GM20000 (cell line): ENCODE measurements at places on chromosomes 13 and 19.
A peak's percentile ranks its signal among the peaks of the same experiment; 100 is the strongest.

GRCh38 chr19:28793391-28794168 lies 419.4 kb downstream of the UQCRFS1 start:
- DNase-seq: peak; percentile 25

DNA sequence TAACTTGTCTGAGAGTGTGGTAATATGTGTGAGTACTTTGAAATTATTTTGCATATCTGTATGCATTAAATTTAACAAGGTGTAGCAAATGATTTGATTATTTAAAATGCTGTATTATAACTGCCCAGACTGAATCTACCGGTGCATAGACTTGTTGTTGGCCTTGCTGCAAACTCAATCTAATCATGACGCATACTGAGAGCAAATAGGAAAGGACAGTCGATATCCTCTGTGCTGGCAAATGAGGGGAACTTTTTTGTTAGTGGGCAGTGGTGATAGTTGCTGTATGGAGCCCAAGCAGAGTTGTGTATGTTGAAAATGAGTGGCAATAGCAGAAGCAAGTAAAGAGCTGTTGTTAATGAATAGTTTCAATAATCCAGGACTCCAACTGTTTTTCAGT lies 127.4 kb downstream of the LMO7 start:
- no peak for DNase-seq

GRCh38 chr13:103328899-103329298 lies 262.7 kb upstream of the SLC10A2 start:
- no peak for DNase-seq

GRCh38 chr13:101738336-101738735 lies 285.9 kb downstream of the ITGBL1 start:
- no peak for DNase-seq

DNA sequence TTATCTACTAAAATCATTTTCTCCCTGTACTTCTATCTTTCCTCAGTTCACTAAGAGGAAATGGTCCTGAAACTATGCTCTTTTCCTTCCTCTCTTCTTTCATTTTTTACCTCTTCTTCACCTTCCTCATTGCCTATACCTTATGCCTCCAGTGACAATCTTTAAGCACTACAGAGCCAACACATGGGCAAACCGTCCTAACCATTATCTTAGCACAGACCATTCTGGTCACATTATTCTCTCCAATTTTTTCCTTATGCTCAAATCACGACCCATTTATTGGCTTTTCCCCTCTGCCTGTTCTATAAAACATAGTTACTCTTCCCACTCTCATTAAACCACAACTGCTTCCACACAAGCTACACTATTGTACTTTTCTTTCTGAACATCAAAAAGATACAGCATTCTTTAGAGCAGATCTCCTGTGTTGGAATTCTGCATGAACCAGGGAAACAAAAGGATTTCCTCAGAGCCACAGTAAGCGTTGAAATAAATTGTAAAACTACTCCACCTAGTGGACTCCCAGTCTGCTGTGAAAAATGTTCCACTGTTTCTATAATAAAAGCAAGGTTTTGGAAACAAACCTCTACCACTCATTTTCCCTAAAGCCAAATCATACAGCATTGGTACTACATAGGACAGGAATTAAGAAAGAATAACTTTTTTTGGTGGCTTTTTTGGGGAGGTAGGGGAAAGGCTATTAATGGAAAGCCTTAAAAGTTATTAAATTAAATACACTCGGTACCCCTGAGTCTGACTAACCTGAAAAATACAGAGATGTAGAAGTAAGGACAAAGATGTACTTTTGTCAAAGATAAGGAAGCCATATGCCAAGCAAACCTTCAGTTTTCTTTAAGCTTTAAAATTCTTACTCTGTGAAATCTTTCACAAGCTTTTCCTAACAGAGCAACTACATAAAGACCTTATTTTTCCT lies 19.5 kb downstream of the NUFIP1 start:
- DNase-seq: no peak

- no peak for DNase-seq
These were observed 38.5 kb downstream of the TBC1D4 start for GRCh38 chr13:75443356-75443958.

DNA sequence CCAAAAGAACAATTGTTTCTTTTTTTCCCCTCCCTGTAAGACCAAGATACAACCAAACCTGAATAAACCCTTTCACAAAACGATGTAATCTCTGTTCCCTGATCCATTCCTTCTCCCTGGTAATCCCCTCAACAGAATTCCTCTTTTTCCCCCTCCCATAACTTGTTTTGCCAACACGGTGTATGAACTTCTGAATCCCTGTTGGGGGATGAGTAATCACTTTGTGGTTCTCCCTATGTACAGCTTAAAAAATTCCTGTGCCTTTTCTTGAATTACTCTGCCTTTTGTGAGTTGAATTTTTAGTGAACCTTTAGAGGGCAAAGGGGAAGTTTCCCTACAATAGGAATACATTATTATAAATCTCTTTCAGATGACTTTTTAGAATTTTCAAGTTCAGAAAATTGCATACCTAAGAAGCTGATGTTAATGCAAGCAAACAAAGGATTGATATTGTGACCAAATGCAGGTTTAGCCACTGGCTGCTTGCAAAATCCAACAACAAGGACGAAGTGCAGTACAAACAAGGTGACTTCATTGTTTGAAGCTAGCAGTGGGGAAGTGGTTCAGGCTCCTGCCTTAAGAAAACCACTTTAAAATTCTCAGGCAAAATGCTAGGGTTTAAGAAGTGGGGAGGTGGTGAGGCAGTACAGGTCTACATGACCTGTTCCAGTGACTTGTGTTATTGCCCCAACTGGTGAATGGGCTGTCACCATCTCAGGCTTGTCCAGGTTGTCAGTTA lies 15.0 kb upstream of the EPSTI1 start:
- no peak for DNase-seq

- no peak for DNase-seq
These were observed 122.9 kb upstream of the MAB21L1 start for GRCh38 chr13:35599384-35599783.

DNA sequence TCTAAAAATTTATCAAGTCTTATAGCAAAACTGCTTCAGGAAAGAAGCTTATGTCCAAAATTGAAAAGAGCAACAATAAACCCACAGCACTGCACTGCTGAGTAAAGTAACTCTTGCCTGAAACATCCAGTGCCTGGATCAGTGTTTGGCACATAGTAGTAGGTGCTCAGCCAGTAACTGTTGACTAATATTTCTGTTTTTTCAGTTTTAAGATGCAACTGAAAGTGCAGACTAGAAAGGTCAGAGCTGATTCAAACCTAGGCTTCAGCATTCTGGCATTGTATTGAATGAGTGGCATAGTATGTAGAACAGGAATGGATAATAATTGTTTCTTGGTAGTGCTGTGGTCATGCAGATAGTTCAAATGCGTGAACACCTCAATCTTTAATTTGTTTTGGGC lies 67.6 kb downstream of the UBL3 start:
- DNase-seq: no peak

GRCh38 chr19:39001041-39001440 lies 25.5 kb upstream of the FBXO17 start:
- DNase-seq: no peak
